ENCODE measurements at places on chromosomes 2 and 18.

GRCh38 chr2:12284487-12284886 lies 432.2 kb upstream of the TRIB2 start:
- no peak for DNase-seq

DNA sequence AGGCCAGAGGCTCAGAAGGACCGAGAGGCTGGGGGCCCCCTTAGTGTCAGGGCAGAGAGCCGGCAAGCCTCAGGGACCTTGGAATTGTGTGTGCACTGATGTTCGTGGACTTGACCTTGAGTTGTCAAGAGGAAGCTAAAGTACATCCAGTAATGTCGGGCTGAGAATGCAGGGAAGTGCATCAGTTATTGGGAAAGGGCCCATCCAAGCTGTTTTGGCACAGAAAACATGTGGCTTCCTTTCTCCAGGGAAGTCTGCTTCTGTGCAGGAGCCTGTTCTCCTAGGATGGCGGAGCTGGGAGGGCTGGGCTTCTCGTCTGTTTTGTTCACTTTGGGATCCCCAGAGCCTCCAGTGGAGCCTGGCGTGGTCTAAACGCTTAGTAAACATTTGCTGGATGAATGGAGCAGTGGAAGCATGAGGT lies 23.7 kb downstream of the ATOH8 start:
- no peak for DNase-seq

DNA sequence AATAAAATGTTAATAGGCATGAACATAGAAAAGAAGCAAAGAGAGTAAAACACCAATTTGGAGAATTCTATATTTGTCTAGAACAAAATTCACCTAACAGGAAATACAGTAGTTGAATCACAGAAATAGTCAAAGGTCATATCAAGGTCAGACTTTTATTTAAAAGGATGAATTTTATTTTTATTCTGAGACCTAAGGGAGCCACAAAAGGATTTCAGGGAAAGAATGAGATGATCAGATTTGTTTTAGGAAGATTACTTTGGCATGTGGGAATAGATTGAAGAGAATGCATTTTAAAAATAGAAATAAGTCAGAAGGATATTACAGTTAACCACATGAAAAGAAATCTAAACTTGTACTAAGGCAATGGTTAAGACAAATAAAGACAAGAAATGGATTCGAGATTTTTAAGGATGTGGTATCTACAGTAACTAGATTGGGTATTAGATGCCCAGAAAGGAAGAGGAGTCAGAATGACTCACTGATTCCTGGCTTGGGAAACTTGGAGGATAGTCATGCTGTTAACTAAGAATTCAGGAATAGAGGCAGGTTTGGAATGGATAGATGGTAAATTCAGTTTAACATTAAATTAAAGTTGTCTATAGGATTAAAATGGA lies 56.0 kb downstream of the METTL4 start:
- DNase-seq, result no peak

DNA sequence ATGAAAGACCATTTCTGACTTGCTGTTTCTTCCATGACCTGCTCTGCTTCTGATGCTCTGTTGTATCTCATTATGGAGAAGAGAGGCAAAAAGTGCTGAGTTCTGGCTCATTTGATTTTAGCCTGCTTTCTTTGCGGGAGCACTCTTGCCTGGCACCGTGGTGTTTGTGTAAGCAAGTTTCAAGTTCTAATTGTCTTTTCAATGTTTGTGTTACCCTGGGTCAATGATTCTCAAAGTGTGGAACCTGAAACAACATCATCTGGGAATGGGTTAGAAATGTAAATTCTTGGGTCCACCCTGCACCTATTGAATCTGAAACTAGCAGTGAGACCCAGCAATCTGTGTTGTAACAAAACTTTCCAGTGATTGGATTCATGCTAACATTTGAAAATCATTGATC lies 85.5 kb upstream of the STON1 start:
- no peak for DNase-seq

- no peak for DNase-seq
Observed at GRCh38 chr2:12742891-12743290, 26.2 kb downstream of the TRIB2 start.

GRCh38 chr2:215338883-215339679 lies 27.2 kb downstream of the ATIC start:
- no peak for DNase-seq

GRCh38 chr2:28219138-28219537 lies 173.5 kb upstream of the FOSL2 start:
- no peak for DNase-seq

DNA sequence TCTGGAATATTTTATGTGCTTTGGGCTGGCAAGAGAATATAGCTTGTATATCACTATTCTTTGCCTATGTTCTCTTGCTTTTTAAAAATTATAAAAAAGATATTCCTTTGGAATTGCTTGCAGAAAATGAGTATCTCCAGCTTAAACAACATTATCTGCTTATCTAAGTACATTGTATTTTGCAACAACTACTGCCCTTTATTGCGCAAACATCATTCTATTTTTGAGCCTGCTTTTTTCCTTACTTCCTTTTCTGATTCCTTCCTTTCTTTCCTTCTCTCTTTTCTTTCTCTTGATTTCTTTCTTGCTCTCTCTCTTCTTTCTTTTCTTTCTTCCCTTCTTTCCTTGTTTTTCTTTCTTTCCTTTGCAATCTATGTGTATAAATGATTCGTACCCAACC lies 74.0 kb downstream of the UNC80 start:
- DNase-seq, result no peak

GRCh38 chr2:177519534-177520115 lies 127.1 kb downstream of the AGPS start:
- no peak for DNase-seq

DNA sequence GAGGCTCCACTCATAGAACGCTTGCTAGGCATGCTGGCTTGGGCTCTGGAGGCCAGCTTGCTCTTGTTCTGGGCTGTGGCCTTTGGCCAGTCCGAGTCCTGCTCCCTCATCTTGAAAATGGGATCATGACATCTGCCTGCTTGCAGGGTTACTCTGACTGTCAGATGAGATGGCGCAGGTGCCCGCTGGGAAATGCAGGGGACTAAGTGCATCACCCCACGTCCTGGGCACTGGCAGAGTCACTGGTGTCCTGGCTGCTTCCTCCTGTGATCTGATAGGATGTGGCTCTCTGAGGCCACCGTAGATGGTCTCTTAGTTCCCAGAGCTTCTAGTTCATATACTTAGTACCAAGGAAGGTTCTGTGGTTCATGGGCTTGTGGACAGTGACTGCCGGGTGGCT lies 18.5 kb downstream of the LDLRAD4 start:
- DNase-seq, result no peak

DNA sequence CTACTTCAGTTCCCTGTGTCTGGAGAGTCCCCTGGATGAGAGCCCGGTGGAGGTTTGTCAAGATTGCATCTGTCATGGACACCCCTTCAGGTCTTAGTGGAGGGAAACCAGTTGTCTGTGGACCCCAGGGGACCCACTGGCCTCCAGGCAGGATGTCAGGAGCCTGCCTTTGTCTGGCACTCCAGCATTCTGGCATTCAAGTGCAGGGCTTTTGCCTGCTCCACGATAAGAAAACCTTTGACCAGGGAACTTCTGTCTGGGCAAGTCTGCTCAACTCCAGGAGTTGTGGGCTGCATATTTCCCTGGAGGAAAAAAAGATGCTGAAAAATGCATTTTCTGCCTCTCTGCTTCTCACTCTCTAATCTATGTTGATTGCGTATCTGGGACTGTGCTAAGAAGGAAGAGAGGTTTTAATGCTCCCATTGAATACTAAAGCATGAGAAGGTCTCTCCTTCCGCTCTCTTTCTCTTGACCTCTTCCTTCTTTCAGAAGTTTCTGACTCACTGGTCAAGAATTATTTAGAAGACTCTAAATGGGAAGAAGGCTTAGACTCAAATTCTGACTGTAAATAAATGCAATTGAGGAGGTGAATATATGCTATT lies 104.5 kb downstream of the MMADHC start:
- DNase-seq, result no peak

- DNase-seq, result no peak
Observed at GRCh38 chr2:33034784-33035183, 88.0 kb downstream of the LTBP1 start.

- no peak for DNase-seq
Observed at GRCh38 chr2:233012301-233012971, 620 bp downstream of the NGEF start.

- no peak for DNase-seq
Observed at GRCh38 chr18:26821181-26821580, 44.3 kb downstream of the AQP4 start.

GRCh38 chr2:8015848-8016600 lies 665.8 kb upstream of the ID2 start:
- DNase-seq, result no peak
